Adrenal gland (tissue), 19 donors: ENCODE measurements at places on chromosomes 13 and 19. TPM values are rescaled to one million over a fixed set of nuclear protein-coding genes. Genes with fewer than 3 reads are reported as not detected.

DNA sequence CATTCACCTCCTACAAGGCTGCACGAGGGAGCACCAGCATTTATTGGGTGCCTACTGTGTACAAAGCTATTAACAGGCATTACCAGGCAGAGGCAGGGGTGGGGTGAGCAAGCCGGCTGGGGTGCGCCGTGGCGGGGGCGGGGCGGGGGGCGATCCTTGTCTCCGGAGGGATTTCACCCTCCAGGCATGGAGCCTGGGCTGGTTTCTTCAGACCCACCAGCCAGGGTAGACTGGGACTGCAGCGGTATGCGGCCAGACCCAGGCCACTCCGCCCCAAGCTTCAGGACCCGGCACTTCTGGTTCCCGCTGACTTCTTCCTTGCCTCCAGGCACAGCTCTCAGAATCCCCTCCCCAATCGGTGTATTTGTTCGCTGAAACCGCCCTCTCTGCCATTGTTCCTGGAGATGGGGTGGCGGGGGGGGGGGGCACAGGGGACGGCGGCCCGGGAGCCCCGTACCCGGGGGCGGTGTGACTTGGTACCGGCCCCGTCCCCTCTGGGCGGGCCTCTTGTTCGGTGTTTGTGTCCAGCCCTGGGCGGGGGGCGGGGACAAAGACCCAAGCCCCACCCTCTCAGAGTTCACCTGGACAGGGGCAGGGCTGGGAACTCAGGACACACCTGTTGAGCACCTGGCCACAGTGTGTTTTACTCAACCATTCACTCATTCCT is 14.4 kb downstream of the TJP3 start:
- H3K27ac ChIP-seq, result no peak overlapping the region
- no peak for DNase-seq
- peaks cover 9% of the 10 kb centered on the region for H3K4me1 ChIP-seq
- H3K36me3 ChIP-seq, result no peaks in the 10 kb centered on the region

DNA sequence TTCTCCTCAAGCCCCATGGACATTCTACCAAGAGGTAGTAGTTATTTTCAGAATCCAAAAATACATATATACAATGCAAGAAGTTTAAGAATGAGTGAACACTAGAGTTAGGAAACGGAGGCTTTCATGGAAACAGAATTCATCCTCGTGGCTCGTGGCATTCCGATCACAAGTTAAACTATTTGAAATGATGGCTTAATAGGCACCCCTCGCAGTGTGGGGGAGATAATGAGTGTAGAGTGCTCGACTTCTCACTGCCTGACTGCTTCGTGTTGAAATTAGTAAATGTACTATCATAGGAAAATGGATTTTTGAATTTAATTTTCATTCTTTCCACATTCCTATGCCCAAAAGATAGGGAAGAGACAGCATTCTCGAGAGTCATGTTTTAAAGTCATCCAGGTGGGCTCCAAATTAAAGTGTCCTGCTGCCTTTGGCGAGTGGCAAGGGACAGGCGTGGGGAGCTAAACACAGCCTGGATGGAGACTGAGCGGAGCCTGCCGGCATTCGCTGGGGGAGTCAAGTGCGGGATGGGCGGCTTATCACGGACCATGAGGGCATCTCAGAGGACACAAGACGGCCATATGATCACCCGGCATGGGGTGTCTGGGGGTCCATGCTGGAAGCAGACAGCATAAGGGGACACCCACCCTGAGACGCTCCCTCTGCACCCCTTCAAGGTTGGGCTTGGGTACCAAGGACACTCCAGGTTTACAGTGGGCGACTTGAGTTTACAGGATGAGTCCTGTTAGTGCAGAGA is 165.2 kb downstream of the TEX29 start:
- no peaks in the 10 kb centered on the region for H3K27me3 ChIP-seq
- DNase-seq, result no peak
- no peak overlapping the region for H3K27ac ChIP-seq
- H3K4me3 ChIP-seq, result no peak overlapping the region
- no peaks in the 10 kb centered on the region for H3K36me3 ChIP-seq

GRCh38 chr13:36814465-36814864 is 4.6 kb upstream of the RFXAP start:
- H3K27me3 ChIP-seq, result no peaks in the 10 kb centered on the region
- DNase-seq, result no peak
- no peak overlapping the region for H3K4me3 ChIP-seq
- no peaks in the 10 kb centered on the region for H3K4me1 ChIP-seq
- H3K27ac ChIP-seq, result no peak overlapping the region

DNA sequence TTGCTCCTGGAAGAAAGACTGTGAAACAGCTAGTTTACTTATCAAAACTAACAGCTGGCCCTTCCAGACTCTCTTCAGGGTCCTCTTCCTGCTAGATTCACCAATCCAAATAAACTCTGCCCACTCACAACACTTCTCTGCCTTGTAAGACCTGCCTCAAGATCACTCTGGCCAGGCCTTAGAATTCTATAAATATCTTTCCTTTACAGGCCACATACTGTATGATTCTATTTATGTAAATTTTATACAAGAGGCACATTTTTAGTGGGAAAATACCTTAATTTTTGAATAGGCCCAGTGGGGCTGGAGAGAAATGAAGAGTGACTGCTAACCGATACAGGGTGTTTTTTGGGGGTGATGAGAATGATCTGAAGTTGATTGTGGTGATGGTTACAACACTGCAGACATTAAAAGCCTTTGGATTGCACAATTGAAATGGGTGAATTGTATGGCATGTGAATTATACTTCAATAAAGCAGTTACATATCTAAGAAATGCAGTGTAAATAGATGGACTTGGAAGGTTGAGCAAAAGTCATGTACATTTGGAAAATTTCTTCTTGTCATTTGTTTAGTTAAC is 141.8 kb downstream of the GPC5 start:
- no peak overlapping the region for H3K27ac ChIP-seq
- no peaks in the 10 kb centered on the region for H3K36me3 ChIP-seq
- no peak overlapping the region for H3K4me3 ChIP-seq
- no peaks in the 10 kb centered on the region for H3K27me3 ChIP-seq
- H3K4me1 ChIP-seq, result no peaks in the 10 kb centered on the region
- DNase-seq, result no peak

The PRR19 gene
- total RNA-seq, result 1.9 TPM

DNA sequence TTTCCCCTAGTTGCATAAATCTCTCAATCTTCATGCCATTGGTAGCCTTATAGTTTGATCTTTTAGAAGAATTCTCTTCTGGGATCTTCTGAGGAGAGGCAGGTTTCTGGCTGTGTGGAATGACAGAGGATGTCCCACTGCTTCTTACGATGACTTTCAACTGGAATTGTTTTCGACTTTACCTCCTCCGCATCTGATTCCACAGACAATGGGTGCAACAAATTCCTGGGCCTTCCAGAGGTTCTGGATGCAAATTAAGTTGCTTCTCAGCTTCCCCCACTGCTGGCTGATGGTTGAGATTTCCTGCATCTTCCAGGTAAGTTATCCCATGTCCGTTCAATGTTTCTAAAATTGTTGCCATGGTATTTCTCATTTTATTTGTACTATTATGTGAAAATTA is 142.3 kb upstream of the TSC22D1 start:
- no peak overlapping the region for H3K27ac ChIP-seq
- no peaks in the 10 kb centered on the region for H3K27me3 ChIP-seq

DNA sequence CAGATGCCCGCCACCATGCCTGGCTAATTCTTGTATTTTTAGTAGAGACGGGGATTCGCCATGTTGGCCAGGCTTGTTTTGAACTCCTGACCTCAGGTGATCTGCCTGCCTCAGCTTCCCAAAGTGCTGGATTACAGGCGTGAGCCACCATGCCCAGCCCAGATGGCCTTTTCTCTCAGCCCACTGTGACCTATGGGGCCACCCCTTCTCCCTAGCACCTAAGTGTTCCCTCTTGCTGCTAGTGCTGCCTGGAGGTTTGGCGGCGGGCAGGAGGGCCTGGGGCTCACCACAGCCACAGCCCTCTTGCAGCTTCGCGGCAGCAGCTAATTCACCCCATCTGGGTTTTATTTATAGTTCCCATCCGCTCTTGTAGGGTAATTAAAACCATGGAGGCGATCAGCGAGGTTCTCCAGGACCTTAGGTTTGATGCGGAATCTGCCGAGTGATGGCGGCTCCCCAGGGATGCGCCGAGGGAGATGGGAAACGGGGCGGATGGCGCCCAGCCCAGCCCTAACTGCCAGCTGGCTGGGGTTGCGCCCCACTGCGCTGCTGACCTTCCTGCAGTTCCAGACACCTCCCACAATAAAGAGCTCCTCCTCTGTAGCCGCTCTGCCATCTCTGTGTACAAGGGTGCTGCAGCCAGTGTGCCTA is 3.3 kb downstream of the REX1BD start:
- no peaks in the 10 kb centered on the region for H3K27me3 ChIP-seq
- H3K27ac ChIP-seq, result no peak overlapping the region
- no peak overlapping the region for H3K4me3 ChIP-seq

DNA sequence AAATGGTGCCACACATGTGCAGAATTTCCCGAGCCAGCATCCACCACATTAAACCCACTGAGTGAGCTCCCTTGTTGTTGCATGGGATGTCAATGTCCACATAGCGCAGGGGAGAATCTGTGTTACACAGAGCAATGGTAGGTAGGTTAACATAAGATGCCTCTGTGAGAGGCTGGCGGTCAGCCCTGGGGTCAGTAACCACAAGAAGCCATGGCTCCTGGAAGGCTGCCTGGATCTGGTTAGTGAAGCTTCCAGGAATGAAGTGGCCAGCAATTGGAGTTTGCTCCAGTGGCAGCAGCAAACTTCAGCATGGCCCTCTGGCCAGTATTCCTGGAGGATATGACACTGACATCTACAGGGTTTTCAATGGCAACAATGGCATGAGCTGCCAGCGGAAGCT is 37.0 kb upstream of the PCDH9 start:
- H3K4me3 ChIP-seq, result no peak overlapping the region
- H3K27ac ChIP-seq, result no peak overlapping the region
- H3K27me3 ChIP-seq, result no peaks in the 10 kb centered on the region
- no peaks in the 10 kb centered on the region for H3K4me1 ChIP-seq

GRCh38 chr19:35757231-35757748 is 461 bp upstream of the HSPB6 start:
- peaks cover 27% of the 10 kb centered on the region for H3K36me3 ChIP-seq
- H3K27me3 ChIP-seq, result no peaks in the 10 kb centered on the region
- no peak overlapping the region for H3K4me3 ChIP-seq
- peak overlapping the region; percentile 91 for H3K27ac ChIP-seq

- H3K4me3 ChIP-seq, result no peak overlapping the region
- H3K4me1 ChIP-seq, result no peaks in the 10 kb centered on the region
- H3K36me3 ChIP-seq, result no peaks in the 10 kb centered on the region
- peaks cover 3% of the 10 kb centered on the region for H3K27me3 ChIP-seq
- no peak overlapping the region for H3K27ac ChIP-seq
These were observed 36.1 kb downstream of the HPN start for GRCh38 chr19:35077411-35078223.

DNA sequence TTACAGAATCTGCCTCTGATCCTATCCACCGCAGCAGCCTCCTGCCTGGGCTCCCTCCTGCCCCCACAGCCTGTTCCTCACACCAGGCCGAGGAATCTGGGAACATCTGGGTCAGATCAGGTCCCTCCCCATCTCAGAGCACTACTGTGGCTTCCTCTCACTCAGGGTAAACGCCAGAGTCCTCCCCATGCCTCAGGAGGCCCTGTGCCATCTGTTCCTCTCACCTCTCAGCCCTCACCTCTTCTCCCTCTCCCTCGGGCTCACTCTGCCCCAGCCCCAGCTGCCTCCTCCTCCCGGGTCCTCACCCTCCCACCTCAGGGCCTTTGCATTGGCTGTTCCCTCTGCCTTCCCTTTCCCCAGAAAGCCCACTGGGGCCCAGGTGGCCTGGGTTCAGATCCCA is 18.2 kb downstream of the FCGBP start:
- no peak overlapping the region for H3K27ac ChIP-seq
- peaks cover 6% of the 10 kb centered on the region for H3K27me3 ChIP-seq
- H3K4me1 ChIP-seq, result no peaks in the 10 kb centered on the region
- DNase-seq, result no peak

The TSHZ3 gene
- total RNA-seq, result 5.9 TPM

The GGN gene
- total RNA-seq, result not detected

- H3K4me3 ChIP-seq, result no peak overlapping the region
- no peaks in the 10 kb centered on the region for H3K27me3 ChIP-seq
- DNase-seq, result no peak
- no peaks in the 10 kb centered on the region for H3K36me3 ChIP-seq
- peak overlapping the region; percentile 80 for H3K27ac ChIP-seq
These were observed 82.5 kb downstream of the KCTD15 start for GRCh38 chr19:33878910-33879810.

- no peak overlapping the region for H3K27ac ChIP-seq
- H3K4me3 ChIP-seq, result no peak overlapping the region
- peaks cover 6% of the 10 kb centered on the region for H3K4me1 ChIP-seq
- no peaks in the 10 kb centered on the region for H3K27me3 ChIP-seq
- H3K36me3 ChIP-seq, result no peaks in the 10 kb centered on the region
- DNase-seq, result no peak
These were observed 41.6 kb upstream of the ZNF681 start for GRCh38 chr19:23800271-23800670.

DNA sequence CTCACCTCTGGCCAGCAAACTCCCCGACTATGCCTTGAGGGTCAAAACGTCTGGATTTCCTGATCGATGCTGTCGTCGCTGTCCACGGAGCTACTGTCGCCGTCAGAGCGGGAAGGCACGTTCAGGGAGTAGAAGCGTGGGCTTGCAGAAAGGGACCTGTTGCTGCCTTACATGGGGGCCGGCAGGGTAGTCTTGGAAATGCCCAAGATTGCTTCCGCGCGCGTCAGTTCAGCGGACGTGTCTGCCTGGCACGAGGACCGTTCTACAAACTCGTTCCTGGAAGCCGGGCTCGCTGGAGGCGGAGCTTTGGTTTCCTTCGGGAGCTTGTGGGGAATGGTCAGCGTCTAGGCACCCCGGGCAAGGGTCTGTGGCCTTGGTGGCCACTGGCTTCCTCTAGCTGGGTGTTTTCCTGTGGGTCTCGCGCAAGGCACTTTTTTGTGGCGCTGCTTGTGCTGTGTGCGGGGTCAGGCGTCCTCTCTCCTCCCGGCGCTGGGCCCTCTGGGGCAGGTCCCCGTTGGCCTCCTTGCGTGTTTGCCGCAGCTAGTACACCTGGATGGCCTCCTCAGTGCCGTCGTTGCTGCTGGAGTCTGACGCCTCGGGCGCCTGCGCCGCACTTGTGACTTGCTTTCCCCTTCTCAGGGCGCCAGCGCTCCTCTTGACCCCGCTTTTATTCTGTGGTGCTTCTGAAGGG is 15.4 kb downstream of the RB1 start:
- no peaks in the 10 kb centered on the region for H3K36me3 ChIP-seq
- no peaks in the 10 kb centered on the region for H3K27me3 ChIP-seq
- peak overlapping the region; percentile 28 for H3K4me3 ChIP-seq
- no peak for DNase-seq

DNA sequence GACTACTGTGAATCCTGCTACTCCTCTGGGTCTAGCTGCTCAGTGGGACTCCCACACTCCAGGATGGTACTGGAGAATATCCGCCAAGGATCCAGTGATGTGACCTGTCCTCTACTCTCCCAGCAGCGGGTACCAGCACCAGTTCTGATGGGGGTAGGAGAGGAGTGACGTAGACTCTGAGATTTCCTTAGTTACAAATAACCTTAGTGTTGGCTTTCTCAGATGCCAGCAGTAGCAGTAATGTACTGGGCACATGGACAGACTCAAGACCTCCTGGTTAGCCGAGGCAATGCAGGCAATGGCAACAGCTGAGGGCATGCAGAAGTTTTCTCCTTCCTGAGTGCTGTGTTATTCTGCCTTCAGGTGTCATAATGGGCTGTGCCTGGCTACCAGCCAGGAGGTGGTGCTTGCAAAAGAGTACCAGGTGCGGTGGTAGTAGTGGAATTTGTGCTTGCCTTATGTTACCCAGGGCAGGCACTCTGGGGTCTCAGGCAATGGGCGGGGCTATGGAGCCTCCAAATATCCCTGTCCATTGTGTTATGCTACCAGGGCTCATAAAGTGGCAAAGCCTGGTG is 105.3 kb upstream of the KLF5 start:
- H3K36me3 ChIP-seq, result no peaks in the 10 kb centered on the region
- H3K27ac ChIP-seq, result no peak overlapping the region
- no peak for DNase-seq
- no peaks in the 10 kb centered on the region for H3K4me1 ChIP-seq
- H3K27me3 ChIP-seq, result no peaks in the 10 kb centered on the region

The PLPPR2 gene
- total RNA-seq, result 34.0 TPM

The EFNA2 gene
- not detected for total RNA-seq

The FUT1 gene
- 3.4 TPM for total RNA-seq
